ENCODE measurements at places on chromosomes 2 and 18.

GRCh38 chr2:204051476-204051875 is 114.9 kb downstream of the ICOS start:
- DNase-seq, result no peak

DNA sequence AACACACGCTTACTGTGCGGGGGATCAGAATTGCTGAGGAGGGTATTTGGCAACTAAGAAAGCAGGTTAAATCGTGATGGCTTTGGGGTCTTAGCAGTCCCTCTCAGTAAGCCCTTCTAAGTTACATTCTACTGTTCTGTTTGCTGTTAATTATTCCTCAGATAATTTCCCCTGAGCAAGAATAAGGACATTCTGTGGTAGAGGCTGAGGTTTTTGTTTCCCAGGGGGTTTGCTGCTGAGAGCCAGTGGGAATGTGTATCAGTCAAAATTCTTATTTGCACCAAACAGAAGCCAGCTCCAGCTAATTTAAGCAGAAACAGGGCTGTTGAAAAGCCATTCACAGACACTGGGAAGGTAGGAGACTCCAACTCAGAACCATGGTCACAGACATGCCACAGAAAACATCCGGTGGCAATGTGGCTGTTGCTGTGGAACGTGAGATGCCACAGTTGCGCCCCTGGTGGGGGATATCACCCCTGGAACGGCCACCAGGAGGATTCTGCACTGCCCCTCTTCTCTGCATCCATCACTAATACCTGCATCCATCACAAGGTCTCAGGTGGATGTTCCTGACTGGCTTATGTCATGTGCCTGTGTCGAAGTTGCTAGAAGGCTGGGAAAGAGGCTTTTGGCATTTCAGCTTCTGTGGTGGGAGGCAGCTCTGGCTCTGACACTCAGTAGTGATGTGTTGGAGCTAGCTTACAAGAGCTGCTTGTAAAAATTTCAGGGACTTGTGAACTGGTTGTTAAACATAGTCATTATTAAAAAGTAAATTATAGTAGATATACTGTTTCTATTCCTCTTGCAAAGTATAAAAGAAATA is 23.2 kb downstream of the SLC4A3 start:
- no peak for DNase-seq

GRCh38 chr2:152557273-152557888 is 159.9 kb downstream of the PRPF40A start:
- no peak for DNase-seq

DNA sequence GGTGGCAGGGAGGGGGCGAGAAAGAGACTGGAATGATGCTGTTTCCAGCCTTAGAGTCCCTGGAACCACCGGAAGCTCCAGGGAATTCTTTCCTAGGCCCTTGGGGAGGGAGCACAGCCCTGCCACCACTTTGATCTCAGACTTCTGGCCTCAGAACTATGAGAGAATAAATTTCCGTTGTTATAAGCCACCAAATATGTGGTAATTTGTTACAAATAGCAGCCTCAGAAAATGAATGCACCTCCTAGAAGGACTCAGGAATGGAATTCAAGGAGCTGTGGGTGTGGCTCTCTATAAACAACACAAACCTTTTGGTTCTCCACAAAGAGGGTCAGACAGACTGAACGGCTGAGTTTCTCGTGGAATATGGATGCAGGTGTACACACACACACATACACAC is 144.5 kb downstream of the ACKR3 start:
- DNase-seq, result no peak

DNA sequence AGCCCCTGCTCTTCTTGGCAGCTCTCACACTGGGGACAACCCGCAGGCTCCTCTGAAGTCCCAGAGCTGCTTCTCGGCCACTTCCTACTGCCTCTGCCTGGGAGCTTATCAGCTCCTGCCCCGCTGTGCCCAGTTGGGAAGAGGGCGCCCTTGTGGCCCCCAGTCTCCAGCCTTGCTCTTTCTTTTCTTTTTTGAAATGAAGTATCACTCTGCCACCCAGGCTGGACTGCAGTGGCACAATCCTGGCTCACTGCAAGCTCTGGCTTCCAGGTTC is 20.6 kb upstream of the ALPI start:
- no peak for DNase-seq

DNA sequence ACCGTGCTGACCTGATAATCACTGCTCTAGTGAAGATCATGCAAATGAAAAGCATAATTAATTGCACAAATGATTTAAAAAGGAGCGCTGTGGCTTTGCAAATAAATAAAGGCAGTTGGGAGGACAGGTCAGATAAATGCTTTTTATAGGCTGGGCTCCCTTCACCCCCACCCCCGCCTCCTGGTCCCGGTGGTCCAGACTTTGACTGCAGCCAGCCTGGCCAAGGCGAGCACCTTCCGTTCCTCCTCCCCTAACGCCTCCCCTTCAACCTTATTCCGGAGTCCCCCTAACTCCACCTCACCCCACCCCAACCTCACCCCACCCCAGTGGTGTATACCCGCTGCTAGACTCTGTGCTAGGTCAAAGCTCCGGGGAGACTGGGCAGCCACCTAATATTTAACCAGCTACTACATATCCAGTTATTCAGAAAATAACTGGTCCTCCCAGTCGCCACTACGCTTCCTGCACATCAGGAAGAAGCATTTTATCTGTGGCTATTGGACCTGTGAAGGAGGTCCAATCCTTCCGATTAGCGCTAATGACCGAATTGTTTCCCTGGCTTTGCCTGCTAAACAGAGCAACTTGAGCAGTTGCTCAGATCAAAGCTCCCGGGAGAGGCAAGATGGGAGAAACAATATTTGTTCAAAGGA is 3.7 kb upstream of the SP9 start:
- DNase-seq, result no peak

DNA sequence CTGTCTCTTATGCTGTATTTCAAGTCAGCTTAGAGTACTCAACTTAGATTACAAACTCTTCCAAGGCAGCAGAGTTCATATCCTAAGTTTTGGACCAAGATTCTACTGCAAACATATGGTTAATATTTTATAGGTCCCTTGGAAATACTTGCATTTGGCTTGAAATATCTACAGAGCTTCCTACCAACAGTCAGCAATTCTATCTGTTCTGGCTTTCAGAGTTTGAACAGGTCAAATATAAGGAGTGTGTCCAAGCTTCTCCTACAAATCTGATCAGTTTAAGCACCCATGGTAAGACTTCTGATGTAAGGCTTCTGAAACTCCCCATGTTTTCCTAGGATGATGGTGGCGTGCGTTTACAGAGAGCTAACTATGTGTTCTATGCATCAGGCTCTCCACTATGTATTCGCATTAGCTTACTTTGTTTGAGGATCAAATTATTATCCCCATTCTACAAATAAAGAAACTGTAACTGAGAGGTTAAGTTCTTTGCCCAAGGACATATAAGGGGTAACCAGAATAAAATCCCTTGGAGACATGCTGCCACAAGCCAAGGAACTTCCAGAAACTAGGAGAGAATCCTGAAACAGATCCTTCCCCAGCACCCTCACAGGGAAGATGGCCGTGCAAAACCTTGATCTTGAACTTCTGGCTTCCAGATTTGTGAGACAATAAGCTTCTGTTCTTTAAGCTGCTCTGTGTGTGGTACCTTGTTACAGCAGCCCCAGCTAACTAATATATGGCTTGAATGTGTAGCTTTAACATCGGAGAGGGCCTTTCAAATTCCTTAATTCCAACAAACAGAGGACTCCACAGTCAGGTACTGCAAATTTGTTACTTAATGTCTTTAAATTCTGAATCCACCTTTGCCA is 55.1 kb downstream of the ATP8B1 start:
- DNase-seq, result no peak

DNA sequence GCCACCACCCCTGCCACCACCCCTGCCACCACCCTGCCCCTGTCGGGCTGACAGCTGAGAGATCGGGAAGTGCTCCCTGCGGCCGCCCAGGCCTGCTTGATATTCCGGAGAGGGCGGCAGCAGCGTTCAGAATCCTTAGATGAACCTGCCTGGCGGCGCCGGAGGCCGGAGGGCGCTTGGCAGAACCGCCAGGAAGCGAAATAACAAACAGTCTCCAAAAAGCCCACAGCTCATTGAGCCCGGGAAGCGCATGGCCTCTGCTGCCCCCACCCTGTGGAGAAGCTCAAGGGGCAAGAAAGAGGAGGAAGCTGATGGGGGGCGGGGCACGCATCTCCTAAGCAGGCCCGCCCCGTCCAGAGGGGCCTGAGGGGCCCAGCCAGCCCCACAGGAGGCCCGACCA is 92.2 kb upstream of the MBOAT2 start:
- DNase-seq, result no peak

DNA sequence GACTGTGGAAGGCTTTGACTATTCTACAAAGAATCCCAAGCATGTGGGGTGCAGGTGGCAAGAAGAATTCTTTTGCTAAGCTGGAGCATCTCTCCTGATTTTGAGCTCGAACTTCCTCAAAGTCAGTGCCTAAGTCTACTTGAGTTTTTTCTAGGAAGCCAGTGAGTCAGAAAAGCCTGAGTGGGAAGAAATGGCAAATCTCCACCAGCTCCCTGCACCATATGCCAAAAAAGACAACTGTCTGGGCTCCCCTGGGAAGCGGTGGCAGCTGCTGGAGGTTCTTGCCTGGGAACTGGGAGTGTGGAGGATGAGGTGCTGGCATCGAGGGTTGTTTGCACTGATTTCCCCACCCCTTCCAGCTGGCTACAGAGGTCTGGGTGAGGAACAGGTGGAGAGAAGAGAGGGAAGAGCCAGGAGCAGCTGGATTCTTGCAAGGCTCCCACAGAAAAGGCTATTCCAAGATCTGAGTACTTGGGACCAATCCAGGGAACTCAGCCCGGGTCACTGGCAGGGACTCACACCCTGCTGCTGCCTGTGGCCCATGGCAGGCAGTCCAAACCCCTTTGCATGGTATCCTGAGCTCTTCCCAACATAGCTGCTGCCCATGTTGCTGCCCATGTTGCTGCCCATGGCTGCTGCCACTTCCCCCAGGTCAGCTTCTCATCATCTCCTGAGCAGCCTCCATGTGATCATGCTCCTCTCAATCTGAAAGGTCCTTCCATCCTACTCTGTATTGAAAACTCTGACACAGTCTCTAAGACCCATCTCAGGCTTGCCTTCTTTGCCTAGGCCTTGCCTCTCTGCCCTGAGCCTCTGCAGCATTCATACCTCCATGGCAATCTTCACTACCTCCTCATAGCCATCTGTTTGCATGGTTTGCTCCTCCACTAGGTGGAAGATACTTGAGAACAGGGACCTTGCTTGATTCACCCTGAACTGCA is 128.3 kb upstream of the SPATS2L start:
- DNase-seq, result peak; percentile 48

GRCh38 chr2:174553811-174554493 is 43.7 kb downstream of the WIPF1 start:
- no peak for DNase-seq

GRCh38 chr18:63138436-63139340 is 180.9 kb downstream of the BCL2 start:
- DNase-seq, result no peak

- DNase-seq, result no peak
Observed at GRCh38 chr2:97717613-97717995, 4.2 kb downstream of the ZAP70 start.

DNA sequence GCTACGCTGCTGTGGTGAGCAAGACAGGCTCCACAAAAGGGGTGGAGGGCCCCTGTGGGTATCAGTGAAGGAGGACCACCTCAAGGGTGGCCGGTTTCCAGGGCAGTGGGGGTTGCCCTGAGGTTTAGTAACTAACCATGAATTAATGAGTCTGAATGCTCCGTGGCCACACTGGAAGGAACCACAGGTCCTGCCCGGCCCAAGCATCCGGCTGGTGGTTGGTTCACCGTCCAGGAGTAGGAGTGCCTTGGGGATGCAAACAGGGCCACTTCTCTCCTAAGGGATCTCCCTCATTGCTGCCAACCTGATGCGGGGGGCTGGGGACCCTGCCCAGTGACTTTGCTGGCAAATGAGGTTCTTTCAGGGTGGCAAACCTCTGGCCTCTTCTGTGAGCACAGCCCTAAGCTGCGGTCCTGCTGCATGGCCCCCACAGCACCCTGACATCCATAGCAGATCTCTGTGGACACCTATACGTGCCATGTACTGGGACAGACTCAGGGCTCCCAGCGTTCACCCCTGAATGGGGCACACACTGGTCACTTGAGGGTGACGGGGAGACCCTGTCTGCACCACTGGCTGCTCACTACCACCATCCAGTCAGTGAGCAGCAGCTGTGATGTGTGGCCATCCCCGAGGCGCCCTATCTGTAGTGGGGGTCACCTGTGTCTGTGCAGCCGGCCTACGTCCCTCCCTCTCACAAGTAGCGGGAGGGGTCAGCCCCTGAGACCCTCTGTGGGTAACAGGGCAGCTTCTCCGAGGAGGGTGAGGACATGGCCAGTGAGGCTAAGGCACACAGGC is 41.6 kb downstream of the HS6ST1 start:
- no peak for DNase-seq

DNA sequence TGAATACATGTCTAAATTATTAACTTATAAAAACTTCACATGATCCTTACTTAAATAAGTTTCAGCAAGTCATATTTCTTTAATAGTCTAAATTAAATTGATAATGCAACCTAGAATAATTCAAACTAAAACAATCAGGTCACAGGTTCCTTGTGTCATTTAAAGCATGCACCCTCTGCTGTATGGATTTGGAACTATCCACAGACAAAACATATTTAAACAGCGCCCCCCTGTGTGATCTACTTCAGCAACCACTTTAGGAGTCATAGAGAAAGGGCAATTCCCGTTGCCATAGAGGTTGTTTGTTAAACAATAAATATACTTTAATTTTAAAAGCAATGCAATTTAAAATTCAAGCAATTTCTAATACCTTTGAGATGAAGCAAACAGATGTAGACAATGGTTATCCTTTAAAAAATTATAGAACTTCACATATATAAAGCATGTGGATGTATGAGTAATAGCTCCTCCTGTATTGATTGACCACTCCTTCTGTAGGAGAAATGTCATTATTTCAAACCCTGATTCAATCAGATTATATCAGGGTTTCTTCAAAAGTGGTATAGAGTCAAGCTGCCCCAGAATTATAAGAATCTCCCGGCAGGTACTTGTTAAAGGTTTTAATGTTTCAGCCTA is 21.2 kb downstream of the GRB14 start:
- DNase-seq, result peak; percentile 71

DNA sequence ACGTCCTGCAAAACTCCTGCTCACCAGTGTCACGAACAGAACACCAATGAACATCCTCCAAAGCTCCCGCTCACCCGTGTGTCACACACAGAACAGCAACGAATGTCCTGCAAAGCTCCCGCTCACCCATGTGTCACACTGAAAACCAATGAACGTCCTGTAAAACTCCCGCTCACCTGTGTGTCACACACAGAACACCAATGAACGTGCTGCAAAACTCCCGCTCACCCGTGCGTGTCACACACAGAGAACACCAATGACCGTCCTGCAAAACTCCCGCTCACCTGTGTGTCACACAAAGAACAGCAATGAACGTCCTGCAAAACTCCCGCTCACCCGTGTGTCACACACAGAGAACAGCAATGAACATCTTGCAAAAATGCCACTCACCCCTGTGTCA is 20.5 kb upstream of the FAM110C start:
- DNase-seq, result no peak

GRCh38 chr2:186256540-186256939 is 229.5 kb upstream of the ZC3H15 start:
- DNase-seq, result peak; percentile 35
